MG63 (cell line): ENCODE measurements at places on chromosomes 13 and 19.

- DNase-seq, result no peak
These were observed 73.6 kb downstream of the KDM4B start for GRCh38 chr19:5042556-5042955.

DNA sequence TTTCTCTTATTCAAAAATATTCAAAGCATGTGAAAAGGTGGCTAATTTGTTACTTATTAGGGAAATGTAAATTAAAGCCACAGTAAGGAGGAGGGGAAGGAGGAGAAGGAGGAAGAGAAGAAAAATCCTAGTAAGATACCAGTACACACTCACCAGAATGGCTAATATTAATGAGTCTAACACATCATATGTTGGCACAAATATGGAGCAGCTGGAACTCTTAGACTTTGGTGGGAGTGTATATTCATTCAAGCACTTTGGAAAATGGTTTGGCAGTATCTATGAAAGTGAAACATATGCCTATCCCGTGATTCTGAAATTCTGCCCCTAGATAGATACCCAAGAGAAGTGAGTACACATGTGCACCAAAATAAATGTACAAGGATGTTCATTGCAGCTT, 38.1 kb upstream of the RGCC start:
- DNase-seq, result no peak

DNA sequence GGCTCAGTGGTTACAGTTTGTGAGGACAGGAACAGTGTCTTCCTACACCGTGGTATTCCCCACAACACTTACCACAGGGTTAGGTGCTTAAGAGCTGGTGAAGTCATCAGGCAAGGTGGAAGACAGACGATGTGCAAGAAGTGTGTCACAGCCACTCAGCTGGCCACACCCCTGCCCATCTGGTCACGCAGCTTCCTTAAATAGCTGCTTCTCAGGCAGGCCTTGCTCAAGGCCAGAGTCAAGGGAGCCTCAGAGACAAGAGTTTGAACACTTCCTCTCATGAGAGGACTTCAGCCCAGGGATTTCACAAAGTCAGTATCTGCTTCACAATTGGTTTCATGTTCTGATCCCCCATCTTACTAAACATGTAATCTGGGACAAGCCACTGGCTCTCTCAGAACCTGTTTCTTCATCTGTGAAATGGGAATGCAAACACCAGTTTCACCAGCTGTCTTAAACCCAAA, 80.3 kb upstream of the FRY start:
- peak; percentile 12 for DNase-seq

DNA sequence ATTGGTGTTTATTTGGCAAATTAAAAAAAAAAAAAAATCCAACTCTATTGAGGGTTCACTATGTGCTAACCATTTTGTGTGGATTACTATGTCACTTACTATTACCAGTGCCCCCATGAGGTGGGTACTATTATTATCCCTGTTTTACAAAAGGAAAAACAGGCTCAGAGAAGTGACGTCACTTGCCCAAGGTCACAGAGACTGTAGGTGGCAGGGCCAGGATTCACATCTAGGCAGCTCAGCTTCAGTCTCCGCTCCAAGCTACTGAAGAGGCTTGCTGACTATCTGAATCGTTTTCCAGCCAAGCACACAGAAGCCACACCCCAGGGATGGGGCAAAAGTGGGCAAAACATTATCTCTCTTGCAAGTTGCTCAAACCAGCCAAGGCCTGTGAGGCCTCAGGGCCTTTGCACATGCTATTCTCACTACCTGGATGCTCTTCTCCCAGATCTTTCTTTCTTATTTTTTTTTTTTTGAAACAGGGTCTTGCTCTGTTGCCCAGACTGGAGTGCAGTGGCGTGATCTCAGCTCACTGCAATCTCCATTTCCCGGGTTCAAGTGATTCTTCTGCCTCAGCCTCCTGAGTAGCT, 4.8 kb upstream of the ANGPTL8 start:
- DNase-seq, result no peak

DNA sequence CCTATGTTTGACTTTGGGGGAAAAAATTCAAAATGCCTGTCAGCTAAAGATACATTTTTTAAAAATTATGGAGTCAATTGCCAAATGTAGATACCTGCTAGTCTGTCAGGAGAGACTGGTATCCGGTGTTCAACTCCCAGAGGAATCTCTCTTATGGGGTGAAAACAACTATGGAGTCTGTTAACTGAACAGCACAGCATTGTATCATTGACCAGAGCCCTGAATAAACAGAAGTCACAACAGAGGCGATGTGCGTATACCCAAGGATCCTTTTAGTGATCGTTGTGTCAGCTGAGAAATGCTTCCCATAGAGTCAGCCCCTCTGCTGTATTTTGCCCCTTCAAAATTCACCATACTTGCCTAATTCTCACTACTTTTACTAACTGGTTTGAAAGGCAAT, 257.3 kb downstream of the GPC5 start:
- DNase-seq, result no peak

DNA sequence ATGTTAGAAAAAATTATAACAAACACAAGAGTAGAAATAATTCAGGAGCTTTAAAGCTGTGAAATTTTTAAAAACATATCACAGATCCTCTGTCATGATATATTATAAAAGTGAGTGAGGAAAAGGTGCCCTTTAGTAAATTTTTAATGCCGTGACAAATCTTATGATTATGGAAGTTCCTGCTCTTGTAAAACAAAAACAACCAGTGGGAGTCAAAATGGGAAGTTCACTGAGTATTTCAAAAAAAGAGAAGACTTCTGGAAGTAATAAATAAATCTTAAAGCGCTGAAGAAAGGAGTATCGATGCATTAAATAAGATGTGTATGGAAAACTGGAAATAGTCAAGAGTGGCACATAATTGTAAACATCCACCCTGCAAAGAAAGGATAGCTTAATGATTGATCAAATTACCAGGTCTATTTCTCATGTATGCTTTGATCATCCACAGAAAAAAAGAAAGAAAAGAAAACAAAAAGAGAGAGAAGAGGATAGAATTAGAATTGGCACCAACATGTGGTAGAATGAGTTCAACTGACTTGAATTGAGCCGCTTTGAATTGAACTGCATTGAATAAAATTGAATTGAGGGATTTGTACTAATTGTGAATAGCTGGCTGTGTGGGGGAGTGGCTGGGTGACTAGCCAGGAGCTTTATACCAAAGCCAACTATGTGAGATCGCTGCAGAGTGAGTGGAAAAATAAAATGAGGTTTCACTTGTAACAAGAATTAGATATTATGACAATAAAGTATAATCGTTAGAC, 647.6 kb upstream of the SPRY2 start:
- no peak for DNase-seq

DNA sequence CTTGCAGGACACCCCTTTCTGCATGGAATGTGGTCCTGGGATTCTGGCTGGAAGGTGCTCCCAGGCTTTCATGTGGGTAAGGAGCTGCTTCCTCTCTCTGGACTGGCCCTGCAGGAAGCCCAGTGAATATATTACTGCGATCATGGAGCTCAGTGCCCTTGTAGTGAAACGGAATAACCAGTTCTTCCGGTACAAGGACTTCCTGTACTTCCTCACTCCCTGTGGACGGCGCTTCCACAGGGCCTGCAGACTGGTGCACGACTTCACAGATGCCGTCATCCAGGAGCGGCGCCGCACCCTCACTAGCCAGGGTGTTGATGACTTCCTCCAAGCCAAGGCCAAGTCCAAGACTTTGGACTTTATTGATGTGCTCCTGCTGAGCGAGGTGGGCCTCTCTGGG, 8.0 kb downstream of the CYP4F8 start:
- no peak for DNase-seq

DNA sequence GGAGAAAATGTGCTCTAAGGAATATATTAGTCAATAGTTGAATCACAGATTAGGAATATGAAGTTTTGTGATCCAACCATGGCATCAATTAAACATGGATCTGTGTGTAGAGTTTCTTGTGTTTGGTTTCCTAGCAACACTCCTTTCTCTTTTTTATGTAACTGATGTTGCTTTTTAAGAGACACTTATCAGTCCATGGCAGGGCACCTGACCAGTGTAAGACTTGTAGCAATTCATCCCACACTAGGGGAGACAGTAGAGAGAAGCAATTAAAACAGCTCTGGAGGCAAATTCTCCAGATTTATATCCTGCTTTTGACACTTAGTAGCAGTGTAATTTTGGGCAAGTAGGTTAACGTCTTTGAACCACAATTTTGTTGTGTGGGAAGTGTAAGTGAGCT, 1229.0 kb downstream of the PCDH9 start:
- DNase-seq, result no peak

- no peak for DNase-seq
These were observed 1721.8 kb upstream of the SPRY2 start for GRCh38 chr13:82062772-82063171.

GRCh38 chr13:68051910-68052309, 821.8 kb upstream of the PCDH9 start:
- DNase-seq, result no peak

GRCh38 chr13:75405976-75406703, 75.8 kb downstream of the TBC1D4 start:
- no peak for DNase-seq

DNA sequence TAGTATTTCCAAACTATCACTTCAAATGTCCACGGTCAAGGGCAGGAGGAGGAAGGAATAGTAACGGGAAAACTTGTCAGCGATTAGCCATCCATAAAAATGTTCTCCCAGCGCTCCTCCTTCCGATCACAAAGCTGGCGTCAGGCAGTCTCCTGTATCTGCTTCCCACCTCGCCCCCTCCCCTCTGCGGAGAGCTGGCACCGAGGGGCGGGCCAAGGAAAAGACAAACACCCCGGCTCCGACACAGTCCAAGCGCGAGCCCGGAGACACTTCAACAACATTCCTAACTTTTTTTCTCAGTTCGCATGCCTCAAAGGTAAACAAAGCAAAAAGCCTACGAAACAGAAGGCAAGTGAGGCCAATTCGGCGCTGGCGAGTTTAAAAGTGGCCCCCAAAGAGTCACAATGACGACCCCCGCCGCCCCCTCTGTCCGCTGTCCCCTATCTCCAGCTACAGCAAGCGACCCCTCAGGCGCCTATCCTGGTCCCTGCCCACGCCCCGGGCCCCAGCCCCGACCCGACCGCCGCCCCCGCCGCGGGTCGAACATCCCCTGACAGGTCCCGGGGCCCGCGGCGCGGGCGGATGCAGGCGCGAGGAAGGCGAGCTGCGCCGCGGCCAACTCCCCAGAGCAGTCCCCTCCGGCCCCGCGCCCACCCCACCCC, 736 bp downstream of the SMAD9 start:
- DNase-seq, result peak; percentile 74

GRCh38 chr19:55437410-55437809, 5.7 kb downstream of the SHISA7 start:
- DNase-seq, result peak; percentile 67

DNA sequence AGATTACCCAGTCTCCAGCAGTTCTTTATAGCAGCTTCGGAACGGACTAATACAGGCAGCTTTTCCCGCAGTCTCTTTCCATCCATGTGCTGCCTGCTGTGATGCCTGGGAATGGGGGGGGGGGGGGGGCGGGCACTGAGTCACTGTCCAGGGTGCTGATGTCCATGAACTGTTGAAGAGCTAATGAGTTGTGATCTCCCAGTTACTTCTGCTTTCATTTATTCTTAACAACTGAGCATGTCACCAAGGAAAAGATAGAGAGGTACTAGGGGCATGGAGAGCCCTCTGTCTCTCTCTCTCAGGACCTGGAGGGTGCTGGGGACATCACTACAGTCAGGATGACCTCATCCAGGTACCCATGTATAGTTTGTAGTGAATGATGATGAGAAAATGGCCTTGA, 20.3 kb upstream of the CEACAM1 start:
- DNase-seq, result no peak

- peak; percentile 78 for DNase-seq
These were observed 478 bp downstream of the LMO7 start for GRCh38 chr13:75636436-75637180.

GRCh38 chr13:114087430-114087829, 45.0 kb downstream of the RASA3 start:
- no peak for DNase-seq

DNA sequence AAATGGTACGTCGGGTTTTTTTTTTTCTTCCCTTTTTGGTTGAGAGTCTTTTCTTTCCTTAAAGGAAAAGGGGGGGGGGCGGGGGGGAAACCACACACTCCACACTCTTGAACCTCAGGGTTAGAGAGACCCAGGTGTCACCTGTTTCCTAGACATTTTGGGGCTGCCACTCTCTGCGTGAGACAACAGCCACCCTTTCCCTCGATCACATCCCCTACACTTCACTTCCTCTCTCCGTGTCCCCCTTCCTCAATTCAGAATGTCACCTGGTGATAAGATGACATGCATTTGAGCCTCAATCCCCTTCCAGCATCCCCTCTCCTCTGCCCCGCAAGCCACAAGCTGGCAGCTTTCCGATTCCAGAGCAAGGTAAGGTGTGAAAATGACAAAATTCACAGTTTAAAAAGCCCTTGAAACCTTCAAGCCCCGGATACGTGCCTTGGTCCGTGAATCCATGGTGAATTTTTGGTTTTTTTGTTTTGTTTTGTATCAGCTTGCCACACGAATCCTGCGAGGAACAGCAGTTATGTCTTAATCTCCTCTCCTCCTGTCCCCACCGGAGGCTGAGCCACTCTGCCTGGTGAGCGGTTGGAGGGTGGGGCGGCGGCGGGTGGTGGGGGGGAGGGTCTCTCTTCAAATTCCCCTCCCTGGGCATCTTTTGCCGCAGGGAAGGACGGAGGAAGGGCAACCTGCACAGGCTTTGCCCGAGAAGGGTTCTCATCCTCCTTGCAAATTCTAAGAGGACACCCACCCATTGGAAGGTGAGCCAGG, 4.2 kb downstream of the PTPRS start:
- no peak for DNase-seq

GRCh38 chr19:31377736-31378135, 28.5 kb upstream of the TSHZ3 start:
- no peak for DNase-seq

- no peak for DNase-seq
These were observed 23.7 kb downstream of the NOSIP start for GRCh38 chr19:49556412-49557398.

DNA sequence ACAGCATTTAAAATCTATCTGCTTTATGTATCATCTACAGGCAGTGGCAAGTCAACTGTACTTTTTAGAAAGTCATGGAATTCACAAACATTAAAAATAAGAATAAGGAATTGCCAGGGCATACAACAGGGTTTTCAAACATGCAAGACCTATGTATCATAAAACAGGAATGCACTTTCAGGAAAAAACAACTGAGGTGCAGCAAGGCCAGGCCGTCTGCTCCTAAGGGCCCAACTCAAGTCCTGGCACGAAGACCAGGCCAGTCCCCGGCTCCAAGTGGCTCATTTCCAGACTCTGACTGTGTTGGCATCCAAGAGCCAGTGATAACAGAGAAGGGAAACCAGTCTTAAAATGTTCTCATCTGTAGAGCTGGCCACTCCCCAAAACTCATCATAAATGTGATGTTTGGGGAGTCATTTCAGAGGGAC, 7.1 kb downstream of the RFX2 start:
- DNase-seq, result peak; percentile 95
